ENCODE measurements at places on chromosomes 12 and 14.

DNA sequence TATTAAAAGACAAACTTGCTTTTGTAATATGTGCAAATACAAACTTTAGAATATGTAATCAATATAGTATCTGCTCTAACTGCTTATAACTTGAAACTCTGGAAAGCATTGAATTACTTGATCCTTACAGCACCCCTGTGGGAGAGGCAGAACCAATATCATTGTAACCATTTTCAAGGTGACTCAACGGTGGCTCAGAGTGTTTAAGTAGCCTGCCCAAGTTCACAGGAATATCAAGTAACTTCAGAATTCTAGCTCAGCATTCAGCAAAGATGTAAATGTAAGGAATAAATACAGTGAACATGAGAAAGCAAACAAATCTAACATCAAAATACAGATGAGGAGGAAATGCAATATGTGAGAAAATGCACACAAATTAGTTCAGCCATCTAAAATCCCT, 264.6 kb downstream of the NELL2 start:
- DNase-seq: no peak

DNA sequence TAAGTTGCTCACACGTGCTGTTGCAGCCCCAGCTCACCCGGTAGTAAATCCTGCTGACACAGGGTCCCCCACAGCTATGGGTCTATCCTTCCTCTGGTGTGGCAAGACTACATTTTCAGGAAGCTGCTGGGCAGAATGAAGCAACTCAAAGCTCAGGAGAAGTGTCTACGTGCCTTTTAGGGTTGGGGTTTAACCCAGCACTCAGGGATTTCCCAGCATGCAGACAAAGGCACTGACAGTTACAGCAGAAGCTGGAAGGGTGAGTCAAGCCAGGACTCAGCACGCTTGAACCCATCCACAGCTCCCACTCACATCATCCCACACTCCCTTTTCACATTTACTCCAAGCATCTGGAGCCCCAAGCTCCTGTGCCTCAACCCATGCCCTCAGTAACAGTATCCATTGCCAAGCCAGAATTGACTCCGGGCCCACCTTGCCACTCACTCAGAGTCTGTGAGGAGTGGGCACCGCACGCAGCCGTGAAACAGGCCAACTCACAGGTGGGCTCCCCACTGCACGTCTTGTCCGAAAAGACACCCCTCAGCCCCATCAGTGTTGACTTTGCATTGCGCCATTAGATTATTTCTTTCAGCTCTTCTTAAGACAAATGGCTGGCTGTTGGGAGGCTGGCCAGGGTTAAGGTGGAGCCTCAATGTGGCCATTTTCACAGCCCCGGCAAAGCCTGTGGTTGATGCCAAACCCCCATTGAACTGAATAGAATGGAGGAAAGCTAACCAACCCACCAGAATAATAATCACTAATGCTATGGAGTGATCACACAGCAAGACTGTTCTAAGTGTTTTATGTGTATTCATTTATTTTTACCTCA, 59.6 kb downstream of the ZFP36L1 start:
- DNase-seq: no peak

DNA sequence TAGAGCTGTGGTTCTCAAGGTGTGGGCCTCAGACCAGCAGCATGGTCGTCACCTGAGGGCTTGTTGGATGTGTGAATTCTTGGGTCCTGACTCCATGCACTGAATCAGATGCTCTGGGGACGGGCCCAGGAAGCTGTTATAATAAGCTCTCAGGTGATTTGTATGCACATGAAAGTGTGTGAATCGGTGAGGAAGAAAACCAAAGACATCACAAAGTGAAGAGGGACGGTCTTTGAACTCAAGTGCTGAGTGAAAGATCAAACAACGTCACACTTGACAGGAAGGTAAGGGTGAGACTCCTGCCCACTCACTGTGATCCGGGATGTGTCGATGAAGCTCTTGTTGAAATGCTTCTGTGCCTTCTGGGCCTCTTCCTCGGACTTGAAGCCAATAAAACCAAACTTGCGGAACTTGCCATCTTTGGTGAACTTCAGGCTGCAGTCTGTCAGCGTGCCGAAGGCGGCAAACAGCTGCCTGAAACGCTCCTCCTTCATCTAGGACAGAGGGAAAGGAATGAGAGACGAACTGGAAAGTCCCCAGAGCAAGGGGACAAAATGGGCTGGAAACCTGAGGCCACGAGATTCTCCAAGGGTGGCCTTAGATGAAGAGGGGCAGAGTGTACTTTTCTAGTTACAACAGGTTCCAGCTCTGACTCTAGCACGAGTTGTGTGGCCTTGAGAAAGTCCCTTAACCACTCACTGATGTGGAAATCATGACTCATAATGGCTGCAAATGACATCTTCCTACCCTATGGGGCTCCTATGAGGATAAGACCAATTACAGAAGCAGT, 4.0 kb downstream of the RBM19 start:
- DNase-seq: no peak

DNA sequence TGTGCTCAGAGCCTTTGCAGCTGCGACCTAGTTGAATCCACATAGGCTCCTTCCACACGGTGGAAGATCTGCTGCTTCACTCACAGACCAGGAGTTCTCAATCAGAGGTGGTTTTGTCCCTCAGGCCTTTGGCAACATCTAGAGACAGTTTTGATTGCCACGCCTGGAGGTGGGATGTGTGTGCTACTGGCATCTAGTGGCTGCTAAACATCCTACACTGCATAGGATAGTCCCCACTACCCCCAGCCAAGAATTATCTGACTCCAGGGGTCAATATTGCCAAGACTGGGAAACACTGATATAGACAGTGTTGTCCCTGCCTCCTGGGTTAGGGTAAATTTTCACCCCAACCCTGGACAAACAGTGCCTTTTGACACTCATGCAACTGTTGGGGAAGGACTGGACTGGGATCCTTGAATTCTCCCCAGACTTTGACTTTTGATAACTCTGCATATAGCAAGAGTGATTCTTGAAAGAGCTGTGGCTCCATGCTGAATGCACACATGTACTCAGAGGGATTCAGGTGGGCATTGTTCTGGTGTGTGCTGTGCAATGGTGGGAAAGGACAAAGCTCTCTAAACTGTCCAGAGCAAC, 39.8 kb downstream of the BAZ2A start:
- DNase-seq: peak; percentile 46

GRCh38 chr14:38210587-38211216, 3.0 kb downstream of the SSTR1 start:
- DNase-seq: no peak

DNA sequence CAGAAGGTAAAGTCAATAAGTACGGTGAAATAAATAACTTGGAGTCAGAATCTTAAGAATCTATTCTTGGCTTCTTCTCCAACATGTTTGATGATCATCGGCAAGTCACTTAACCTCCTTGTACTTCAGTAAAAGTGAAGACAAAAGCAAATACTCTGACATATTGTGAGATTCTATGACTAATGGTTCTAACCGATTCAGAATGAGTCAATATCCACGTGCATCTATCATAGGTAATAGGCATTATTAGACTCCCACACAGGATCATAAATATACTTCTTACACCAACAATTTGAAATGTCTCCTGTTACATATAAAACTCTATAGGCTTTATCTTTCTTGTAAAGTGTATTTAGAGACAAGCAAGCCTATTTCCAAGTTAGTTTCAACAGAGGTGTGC, 144.4 kb upstream of the ATXN7L3B start:
- DNase-seq: no peak

GRCh38 chr12:18290386-18290785, 29.1 kb downstream of the PIK3C2G start:
- DNase-seq: no peak

DNA sequence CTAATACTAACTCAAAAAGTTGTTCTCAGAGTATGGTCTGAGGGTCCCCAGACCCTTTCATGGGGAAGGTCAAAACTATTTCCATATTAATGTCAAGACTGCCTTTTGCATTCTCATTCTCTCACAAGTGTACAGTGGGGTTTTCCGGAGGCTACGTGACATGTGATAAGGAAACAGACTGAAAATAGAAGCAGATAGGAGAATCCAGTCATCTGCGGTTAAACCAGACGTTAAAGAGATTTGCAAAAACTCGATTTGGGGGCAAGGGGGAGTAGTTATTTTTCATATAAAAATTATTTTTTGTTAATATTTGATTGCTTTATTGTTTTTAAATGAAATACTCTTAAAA, 1.0 kb upstream of the NAP1L1 start:
- DNase-seq: peak; percentile 68

GRCh38 chr14:69299286-69300035, 39.5 kb downstream of the GALNT16 start:
- DNase-seq: no peak

GRCh38 chr14:100402631-100403030, 79.5 kb downstream of the SLC25A47 start:
- no peak for DNase-seq

- DNase-seq: no peak
Measured at GRCh38 chr14:73468828-73469375, 10.6 kb upstream of the NUMB start.

- DNase-seq: no peak
Measured at GRCh38 chr14:74548881-74549280, 55.3 kb downstream of the ISCA2 start.

- no peak for DNase-seq
Measured at GRCh38 chr14:57275023-57275664, 6.4 kb downstream of the AP5M1 start.

DNA sequence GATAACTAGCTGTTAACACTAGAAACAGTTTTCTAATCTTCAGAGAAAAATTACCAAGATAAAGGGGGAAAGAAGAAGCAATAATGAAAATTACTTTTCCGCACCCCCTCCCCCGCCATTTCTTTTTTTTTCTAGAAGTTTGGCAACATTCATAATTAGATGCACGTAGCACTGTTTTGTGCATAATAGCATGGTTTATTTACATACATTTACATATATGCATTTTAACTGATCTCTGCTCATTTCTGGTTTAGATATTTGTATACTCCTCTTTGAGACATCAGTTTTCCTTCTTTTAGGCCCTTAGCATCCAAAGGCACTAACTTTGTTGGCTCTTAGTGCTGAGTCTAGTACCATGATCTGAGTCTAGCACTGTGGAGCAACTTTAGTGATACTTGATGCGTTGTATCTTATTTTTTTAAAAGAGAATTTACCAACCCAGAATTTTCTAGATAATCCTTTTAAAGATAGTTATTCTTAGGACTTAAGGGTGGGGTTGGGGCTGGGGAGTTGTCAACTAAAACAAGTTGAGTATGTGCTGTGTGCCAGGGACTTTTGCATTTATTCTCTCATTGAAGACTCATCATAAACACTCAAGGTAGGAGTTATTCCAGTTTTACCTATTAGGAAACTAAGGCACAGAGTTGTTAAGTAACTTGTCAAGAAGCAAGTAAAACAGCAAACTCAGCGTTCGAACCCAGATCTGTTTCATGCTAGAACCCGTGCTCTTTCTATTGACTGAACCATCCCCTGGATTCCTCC, 110.5 kb downstream of the DIP2B start:
- no peak for DNase-seq

- DNase-seq: no peak
Measured at GRCh38 chr12:39095636-39096330, 190.4 kb upstream of the CPNE8 start.

GRCh38 chr12:737122-737739, 15.1 kb upstream of the WNK1 start:
- DNase-seq: no peak

Measured in Jurkat, Clone E6-1 (cell line).